ENCODE measurements at places on chromosomes 3 and 15.

GRCh38 chr15:91077029-91077428 is 23.0 kb upstream of the SV2B start:
- DNase-seq, result no peak

DNA sequence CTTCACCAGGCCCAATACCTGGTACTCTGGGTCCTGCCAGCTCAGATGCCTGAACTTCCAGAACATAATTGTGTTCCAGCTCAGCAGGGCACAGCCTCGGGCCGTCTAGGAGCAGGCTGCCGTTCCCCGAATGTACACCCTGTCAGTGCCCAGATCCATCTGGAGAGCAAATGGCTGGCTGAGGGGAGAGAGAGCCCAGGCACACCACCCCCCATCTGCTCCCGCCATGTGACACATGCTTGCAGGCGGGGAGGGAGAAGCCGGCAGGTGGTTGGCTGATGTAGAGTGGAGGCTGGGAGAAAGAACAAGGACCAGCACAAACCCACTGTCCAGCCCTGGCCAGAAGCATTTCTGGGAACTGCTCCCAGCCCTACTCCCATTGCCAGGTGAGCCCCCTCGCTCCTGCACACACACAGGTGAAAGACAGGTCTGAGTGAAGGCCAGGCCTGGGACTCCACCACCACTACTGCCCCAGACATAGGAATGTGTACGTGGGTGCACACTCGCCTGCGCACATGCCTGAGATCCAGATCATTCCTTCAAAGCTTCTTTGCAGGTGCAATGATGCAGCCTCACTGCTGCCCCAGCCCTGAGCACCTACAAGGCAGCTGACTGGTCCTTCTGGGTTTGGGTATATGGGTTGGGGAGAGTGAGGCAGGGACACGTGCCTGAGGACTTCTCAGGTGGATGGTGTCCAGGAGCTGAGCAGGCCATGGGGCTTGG is 53.5 kb downstream of the SEMA5B start:
- no peak for DNase-seq

DNA sequence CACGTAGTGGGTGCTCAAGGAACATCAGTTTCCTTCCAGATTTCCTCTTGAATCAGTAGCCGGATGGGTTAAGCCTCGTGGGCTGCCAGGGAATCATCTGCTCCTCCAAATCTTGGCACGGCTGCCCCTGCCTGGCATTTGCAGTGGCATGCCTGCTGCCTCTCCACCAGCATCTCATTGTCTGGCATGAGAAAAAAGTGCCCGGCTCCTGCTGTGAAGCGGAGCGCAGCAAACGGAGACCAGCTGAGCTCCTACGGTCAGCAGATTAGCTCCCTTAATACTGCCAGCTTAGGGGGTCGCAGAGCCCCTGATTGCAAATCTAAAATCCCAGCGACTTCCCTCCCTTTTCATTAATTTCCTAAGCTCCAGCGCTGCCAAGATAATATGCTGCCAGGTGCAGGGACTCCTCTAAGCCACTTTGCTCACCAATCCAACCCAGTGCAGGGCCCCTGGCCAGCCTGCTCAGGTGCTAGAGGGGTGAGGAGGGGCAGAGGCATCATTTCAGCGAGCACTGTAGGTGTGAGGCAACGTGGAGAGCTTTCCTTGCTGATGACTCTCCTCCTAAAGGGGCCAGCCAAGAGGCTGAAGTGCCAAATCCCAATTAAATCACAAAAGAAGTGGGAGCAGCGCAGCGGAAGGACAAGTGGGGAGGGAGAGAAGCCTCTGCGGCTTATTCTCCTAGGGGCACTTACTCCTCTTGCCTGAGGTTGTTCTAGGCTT is 49.6 kb upstream of the ST8SIA2 start:
- DNase-seq, result no peak

GRCh38 chr15:58466566-58466965 is 34.8 kb downstream of the LIPC start:
- DNase-seq, result no peak

GRCh38 chr15:88605189-88606069 is 15.7 kb upstream of the AEN start:
- DNase-seq, result peak; percentile 26

DNA sequence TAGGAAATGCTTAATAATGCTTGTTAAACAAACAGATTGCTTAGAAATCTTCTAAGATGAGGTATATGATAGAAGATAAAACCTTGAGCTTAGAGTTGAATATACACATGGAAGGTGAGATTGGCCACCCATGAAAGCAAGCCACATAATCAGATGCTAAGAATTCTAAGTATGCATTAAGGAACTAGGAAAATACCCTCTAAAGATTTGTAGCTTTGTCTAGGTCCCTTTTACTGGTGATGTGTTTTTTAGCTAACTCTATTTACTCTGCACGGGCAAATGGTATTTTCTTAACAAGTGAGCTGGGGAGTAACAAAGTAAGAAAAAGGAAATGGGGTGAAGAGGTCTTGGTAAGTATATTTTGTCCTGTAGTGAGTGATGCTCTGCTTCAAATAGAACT is 310.3 kb downstream of the OXSM start:
- no peak for DNase-seq

GRCh38 chr15:40506964-40507571 is 36.3 kb downstream of the CHST14 start:
- peak; percentile 38 for DNase-seq

GRCh38 chr3:112247350-112247749 is 46.7 kb downstream of the SLC9C1 start:
- no peak for DNase-seq

DNA sequence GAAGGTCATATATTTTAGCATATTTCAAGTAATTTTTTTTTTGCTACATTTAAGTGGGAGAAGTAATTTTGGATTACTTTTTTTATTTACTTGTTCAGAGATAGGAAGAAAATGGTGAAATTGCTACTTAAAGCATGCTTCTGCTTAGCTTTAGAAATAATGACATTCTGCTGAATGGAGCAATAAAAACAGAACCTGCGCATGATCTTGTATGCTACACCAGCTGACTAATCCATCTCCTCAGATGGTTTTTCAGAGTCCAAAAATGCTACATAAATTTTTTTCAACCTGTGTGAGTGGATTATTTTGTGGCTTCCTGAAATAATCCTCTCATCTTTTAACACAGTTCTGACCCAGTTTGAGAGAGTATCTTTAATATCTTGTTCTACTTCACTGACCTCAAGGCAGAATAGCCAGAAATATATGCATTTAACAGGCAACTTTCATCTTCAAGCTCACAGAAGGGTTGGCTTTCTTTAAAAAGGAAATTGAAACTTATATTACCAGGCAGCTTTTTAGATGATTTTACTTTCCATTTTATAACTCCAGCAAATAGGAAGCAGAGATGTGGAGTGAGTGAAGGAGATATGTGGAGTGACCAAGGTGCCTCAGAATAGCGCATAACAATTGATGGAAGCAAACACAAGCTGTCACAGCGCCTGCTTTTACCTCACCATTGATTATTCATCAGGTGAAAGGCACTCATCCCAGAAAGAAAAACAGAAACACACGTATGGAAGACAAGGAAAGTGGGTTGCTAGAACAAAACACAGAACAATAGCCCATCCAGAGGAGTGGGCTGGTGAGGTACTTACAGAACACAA is 136.6 kb downstream of the TGFBR2 start:
- no peak for DNase-seq

DNA sequence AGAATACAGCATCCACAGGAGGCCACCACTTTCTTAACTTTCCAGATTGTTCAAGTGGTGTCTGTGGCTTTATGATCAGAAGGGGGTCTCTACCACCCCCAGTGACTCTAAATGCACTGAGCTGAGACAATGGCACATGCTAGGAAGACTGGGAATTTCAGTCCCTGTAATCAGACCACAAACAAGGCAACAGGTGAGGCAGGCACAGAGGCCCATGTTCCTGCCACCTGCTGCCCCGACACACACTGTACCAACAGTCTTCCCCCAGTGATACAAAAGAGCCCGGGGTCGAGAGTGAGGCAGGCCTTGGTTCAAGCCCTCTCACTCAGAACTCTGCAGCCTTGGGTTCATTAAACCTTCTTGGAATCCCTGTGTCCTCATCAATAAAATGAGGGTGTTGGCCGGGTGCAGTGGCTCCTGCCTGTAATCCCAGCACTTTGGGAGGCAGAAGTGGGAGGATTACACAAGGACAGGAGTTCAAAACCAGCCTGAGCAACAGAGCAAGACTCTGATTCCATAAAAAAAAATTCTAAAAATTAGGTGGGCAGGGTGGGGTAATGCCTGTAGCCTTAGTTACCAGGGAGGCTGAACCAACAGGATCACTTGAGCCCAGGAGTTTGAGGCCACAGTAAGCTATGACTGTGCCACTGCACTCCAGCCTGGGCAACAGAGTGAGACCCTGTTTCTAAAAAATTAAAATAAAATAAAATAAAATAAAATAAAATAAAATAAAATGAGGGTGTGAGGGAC is 55.8 kb downstream of the ADCY5 start:
- no peak for DNase-seq

DNA sequence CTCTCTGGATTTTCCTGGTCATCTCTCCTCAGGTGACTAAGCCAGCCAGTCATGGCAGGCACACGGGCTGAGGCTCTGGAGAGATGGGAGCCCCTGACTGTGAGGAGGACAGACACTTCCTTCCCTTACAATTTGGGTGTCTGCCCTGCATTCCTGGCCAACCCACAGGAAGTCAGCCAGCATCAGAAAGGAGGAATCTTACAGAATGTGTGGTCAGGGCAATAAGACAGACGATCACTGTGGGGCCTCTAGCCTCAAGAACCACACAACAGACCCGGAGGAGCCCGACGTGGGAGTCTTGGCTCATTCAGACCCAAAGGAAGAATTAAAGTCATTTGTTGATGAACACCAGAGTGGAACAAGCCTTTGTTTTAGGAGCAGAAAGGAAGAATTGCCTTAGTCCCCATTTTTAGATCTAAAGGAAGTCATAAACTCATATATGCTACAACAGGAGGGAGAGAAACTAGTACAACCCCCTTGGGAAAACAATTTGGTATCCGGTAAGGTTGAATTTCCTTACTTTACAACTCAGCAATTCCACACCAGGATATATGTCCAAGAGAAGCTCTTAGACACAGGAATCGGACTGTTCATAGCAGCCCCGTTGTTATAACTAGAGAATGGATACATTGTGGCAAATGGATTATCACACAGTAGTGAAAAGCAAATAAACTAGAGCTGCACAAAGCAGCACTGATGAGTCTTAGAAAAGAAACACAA is 62.2 kb downstream of the ABTB1 start:
- DNase-seq, result no peak

DNA sequence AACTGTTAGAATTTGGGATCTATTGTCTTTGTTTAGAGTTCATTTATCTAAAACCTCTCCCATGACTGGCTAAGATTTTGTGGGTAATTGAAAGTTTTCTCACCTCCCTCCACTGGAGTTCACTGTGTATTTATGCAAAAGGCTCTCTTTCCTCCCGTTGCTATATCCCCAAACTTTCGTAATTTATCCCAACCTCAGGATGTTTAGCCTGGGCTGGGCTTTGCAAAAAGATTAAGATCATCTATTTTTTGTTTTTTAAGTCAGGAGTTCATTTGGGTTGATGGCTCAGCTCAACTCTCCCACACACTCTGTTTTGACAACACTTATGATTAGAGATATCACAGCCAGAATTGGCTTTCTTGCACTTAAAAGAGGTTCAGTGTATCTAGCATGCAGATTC is 27.0 kb downstream of the SUCNR1 start:
- no peak for DNase-seq

GRCh38 chr3:114886905-114887304 is 260.2 kb downstream of the ZBTB20 start:
- no peak for DNase-seq

DNA sequence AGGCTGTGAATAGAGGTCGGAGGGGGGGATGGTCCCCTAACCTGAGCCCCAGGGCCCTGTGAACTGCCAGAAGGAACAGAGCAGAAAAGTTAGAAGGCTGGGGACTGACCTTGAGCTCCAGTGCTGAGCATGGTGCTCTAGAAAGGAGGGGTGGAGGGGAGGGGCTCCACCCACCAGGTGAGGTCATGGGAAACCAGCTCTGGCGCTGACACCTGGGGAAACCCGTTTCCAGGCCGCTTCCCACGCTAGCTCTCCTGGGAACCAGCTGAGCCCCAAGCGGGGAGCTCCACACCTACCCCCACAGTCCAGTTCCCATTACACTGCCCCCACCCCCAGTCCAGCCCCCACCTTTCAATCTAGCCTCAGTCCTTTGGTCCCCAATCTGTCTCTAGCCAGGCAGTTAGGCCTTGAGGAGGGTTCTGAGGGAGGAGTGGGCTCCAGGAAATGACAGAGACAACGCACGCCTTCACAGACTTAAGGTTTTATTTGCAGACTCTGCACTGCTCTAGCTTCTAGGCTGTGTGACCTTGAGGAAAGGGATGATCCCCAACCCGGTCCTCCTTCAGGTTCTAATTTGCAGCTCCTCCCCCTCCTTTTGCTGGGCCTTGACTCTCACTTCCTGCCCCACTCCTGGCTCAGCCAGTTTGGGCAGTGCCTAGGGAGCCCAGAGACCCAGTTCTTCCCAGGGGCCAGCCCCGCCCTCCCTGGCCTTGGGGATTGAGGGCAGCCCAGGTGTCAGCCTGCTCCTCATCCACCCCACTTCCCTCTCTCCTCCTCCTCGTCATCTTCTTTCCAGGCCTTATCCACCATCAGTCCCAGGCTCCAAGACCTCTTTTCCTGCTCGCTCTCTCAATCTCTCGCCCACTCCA is 2.1 kb downstream of the RHOV start:
- DNase-seq, result no peak

GRCh38 chr3:23244324-23245041 is 41.4 kb downstream of the UBE2E2 start:
- no peak for DNase-seq

- no peak for DNase-seq
Observed at GRCh38 chr3:111690242-111690641, 95.1 kb upstream of the ZBED2 start.

GRCh38 chr3:184571750-184572377 is 10.3 kb downstream of the EPHB3 start:
- no peak for DNase-seq

DNA sequence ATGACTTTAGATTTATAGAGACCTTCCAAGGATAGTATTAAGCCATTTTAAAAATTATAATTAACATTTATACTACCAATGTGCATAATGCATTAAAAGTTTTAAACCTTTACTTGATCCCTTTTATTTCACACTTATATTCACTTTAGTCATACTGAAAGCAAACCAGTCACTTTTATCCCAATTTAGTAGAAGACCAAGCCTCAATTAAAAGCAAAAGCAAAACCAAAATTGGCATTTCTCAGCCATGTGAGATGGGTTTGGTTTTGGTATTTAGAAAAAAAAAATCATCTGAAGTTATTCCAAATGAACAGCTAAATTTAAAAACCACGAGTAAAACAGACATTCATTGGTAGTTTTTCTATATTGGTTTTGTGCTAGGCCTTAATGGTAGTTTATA is 249.4 kb downstream of the LPP start:
- no peak for DNase-seq

- DNase-seq, result no peak
Observed at GRCh38 chr15:39558421-39558820, 22.5 kb upstream of the THBS1 start.
